ENCODE measurements at places on chromosomes 12 and 14.
A peak's percentile ranks its signal among the peaks of the same experiment; 100 is the strongest.

DNA sequence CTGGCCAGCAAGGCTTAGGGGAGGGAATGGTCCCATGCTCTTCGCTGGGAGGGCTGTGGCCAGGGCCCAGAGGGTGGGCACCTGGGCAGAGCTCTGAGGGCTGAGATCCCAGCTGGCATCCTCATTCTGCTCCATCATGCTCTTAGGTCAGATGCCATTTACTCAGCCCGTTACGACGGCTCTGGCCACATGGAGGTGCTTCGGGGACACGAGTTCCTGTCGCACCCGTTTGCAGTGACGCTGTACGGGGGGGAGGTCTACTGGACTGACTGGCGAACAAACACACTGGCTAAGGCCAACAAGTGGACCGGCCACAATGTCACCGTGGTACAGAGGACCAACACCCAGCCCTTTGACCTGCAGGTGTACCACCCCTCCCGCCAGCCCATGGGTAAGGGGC lies 30.8 kb upstream of the LRP1-AS start:
- DNase-seq: no peak

DNA sequence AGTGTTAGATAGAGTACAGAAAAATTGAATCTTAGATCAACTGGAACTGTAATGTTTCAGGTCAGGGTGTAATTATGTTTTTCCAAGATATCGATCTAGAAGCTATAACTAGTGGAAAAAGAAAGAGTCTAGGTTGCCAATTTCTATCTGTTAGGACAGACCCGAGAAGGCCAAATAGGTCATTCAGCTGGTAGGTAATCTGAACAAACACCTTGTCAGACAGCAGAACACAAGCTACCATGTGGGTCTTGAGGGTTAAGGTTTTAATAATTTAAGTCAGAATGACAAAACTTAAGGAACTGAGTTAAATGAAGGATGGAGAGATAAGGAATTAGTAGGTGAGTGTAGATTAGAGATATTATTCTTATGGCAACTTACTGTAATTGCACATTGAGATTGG lies 44.9 kb upstream of the KCNMB4 start:
- DNase-seq: no peak

DNA sequence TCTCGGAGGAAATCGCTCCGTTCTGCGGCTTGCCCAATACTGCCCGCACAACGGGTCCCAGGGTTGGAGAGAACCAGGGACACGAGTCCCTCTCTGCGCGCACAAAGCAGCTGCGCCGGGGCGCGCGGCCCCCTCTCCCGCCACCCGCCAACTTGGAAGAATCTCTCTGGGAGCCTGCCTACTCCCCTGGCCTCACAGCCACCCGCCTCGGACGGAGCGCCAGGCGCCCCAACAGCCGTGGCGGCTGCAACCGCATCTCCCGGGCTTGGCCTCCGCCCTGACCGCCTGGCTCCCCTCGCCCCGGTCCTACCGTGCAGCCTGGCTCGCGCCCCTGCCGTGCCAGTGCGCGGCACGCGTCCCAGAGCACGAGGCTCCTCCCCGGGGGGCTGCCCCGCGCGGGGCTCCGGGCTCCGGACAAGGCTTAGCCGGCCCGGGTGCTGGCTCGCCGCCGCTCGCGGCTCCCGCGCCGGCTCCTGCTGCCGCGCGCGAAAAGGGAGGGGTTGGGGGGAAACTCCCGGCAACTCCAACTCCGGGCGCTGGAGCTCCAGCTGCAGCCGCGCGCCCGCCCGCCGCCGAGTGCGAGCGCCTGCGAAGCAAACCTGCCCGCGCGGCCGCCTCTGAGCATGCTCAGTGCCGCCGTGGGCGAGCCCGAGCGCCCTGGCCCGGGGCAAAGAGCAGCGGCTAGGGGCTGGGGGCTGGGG lies at the start of gene STXBP6:
Gene STXBP6, minus strand, starts transcription at position 580 of the 701 bp plus-strand sequence. CDS start 75,329 bp downstream, outside the sequence.
- peak; percentile 17 for DNase-seq

DNA sequence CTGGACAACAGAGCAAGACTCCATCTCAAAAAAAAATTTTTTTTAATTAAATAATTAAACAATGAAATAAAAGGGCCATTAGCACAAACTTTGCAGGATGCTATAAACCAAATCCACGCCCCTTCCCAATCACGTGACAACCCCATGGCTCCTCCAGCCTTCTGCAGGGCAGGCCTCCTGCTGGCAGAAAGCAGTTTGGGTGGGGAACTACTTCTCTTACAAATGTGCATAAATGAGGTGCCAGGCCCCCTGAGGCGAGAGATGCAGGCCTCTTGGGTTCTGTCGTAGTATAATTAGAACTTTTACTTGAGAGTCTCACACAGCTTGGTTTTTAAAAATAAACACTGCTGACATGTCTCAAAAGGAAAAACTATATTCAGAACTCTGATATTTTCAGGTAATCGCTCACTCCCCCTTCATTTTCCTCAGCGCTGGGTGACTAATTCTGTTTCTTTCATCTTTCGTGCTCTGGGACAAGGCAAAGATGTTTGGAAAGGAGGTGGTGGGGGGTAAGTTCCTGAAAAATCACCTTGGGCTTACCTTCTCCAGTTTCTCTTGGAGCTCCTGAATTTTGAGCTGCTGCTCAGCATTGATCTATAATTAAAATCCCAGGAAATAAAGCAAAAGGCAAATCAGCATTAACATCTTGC lies 101.7 kb downstream of the CIT start:
- DNase-seq: no peak

DNA sequence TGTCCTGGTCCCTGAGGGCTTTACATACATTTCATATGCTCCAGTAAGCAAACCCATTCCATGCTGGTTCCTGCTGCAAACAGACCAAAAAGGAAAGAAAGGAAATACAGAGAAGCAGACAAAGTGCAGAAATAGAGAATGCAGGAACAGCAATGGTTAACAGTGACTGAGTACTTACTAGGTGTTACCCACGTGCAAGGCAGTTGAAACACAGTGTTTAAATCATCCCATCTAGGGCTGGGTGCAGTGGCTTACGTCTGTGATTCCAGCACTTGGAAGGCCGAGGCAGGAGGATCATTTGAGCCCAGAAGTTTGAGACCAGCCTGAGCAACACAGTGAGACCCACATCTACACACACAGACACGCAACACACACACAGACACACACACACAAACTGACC lies 21.2 kb upstream of the NINJ2 start:
- DNase-seq: no peak

- peak; percentile 84 for DNase-seq
These were observed 22.3 kb upstream of the HECTD1 start for GRCh38 chr14:31229638-31230572.

- DNase-seq: peak; percentile 16
These were observed 136.6 kb upstream of the NEDD1 start for GRCh38 chr12:96770219-96771102.

- DNase-seq: no peak
These were observed 29.6 kb upstream of the YAF2 start for GRCh38 chr12:42267413-42268190.

DNA sequence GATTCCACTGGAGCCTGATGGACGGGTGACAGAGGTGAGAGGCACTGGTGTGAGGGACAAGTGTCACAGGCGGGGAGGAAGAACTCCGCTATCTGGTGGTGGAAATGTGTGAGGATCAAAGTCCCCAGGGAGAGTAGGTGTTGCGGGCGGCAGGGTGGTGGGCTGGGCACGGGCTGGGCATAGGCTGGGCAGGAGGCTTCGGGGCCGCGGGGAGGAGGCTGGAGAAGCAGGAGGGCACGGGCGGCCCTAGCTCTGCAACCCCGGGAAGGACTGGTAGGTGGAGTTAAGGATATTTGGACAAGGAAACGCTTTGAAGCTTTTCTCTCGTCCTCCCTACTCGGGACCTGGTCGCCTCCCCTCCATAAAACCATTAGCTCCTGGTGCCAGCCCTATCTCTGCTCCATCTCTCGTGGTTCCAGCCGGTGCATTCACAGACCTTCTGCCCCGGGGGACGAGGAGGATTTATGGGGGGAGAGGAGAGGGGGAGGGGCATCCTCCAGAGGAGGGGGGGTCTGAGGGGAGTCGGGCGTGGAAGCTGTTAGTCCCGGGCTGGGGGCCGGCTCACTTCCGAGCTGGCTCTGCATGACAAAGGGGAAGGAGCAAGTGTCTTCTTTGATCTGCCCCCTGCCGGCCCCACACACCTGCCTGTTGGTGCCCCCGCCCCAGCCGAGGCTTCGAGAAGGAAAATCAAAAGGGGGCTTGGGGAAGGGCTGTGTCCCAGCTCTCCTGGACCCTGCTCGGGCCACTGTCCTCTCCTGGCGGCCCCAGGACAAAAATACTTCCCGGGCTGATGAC lies 504 bp downstream of the WNT5B start:
- DNase-seq: no peak

Data from RKO (cell line).